ENCODE measurements at places on chromosomes 7 and 10. TPM values are rescaled to one million over a fixed set of nuclear protein-coding genes. Genes with fewer than 3 reads are reported as not detected.

- H3K27me3 ChIP-seq: no peaks in the 10 kb centered on the region
- no peak for DNase-seq
- H3K36me3 ChIP-seq: peaks cover 22% of the 10 kb centered on the region
- H3K4me1 ChIP-seq: no peaks in the 10 kb centered on the region
- H3K27ac ChIP-seq: no peak overlapping the region
- no peak overlapping the region for H3K4me3 ChIP-seq
Measured at GRCh38 chr10:98436704-98437103, 10.0 kb downstream of the HPS1 start.

DNA sequence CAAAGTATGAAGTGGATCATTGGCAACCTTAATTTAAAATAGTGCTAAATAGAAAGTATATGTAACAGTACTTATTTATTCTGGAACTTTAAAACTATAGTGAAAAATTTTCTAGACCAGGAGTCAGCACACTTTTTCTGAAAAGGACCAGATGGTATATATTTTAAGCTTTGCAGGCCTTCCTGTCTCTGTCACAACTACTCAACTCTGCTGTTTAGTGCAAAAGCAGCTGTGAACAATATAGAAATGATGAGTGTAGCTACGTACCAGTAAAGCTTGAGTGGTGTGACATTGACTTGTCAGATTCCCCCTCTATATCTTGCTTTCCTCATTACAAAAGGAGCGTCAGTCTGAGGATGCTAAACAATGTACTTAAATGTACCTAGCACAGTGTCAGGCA lies 88.1 kb upstream of the IGFBP3 start:
- no peaks in the 10 kb centered on the region for H3K36me3 ChIP-seq
- DNase-seq: no peak
- H3K4me1 ChIP-seq: no peaks in the 10 kb centered on the region

Gene ZKSCAN5
- polyA plus RNA-seq: 4.1 TPM

Gene FGFR2
- polyA plus RNA-seq: not detected

Gene USP6NL
- 2.2 TPM for polyA plus RNA-seq
